NCI-H2227 treated with DMSO at 0.1 percent for 48 hours (cell line): ENCODE measurements at places on chromosomes 4 and X.

- DNase-seq, result no peak
Observed at GRCh38 chr4:125433453-125433852, 118.7 kb downstream of the FAT4 start.

GRCh38 chr4:90127706-90128345 is 632 bp downstream of the CCSER1 start:
- no peak for DNase-seq

- DNase-seq, result no peak
Observed at GRCh38 chrX:14529290-14529989, at the start of gene GLRA2. Gene GLRA2 (plus strand): TSS chrX:14529536. CDS start chrX:14530058, 522 bp downstream.

- no peak for DNase-seq
Observed at GRCh38 chrX:6163721-6164120, 64.9 kb downstream of the NLGN4X start.

DNA sequence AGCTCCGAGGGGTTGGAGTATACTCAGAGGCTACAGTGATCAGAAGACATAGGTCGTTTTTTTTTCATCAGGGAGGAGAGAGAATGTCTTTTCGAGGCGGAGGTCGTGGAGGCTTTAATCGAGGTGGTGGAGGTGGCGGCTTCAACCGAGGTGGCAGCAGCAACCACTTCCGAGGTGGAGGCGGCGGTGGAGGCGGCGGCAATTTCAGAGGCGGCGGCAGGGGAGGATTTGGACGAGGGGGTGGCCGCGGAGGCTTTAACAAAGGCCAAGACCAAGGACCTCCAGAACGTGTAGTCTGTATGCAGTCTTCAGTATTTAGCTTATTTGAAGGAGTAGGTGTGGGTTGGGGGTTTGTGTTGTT is 500 bp downstream of the GAR1 start:
- no peak for DNase-seq

GRCh38 chr4:116469582-116469981 is 615.8 kb downstream of the TRAM1L1 start:
- no peak for DNase-seq

DNA sequence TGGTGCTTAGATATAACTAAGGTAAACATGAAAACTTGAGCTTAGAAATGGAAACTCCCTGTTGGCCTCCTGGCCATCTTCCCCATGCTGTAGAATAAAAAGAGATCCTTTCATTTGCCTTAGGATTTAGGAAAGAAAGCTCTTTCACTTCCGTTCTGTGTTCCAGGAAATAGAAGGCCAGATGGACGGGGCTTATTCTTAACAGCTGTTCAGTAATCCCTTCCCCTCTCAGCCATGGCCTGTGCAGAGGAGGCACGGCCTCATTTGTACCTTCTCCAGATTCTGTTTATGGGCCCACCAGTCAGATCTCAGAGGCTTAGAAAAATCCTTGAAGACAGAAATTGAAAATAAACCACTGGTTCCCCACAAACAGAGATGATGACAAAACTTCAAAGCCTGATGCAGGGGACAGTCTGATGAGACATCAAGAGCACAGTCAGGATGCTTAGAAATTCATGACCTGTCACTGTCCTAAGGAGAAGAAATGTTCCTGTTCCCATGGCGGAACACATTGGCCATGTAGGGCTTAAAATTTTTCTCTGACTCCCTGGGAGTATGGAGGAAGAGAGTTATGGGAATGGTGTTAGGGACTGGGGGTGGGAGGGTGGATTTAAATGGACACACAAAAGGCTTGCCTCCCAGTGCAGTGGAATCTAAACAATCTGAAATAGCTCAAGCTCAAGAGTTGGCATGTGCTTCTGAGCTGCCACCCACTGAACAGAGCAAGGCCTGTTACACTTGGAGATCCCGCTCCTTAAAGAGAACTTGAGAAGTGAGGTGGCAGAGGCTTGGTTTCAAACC is 188.8 kb downstream of the SOWAHB start:
- DNase-seq, result no peak

- no peak for DNase-seq
Observed at GRCh38 chr4:85955620-85956292, 404.1 kb downstream of the MAPK10 start.

GRCh38 chr4:152189451-152190179 is 346.3 kb downstream of the FBXW7 start:
- no peak for DNase-seq

DNA sequence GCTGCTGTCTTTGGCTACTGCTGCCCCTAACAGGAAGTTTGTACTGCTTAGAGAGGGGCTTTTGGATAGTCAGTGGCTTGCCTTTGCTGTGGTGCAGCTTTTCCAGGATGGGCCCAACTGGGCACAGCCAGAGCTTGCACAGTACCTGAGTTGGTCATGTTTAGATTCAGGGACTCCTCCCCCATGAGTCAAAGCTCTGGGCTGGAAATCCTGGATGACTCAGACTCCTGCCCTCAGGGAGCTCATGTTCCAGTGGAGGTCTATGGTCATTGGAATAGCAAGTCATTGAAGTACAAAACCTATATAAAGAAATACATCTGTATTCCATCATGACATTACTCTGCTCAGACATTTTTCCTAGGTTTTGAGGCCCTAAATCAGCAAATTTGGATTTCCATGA is 66.7 kb upstream of the PJA1 start:
- DNase-seq, result no peak
